Chondrocyte (in vitro differentiated cells): ENCODE measurements at places on chromosomes 1 and 21. TPM values are rescaled to one million over a fixed set of nuclear protein-coding genes. Genes with fewer than 3 reads are reported as not detected.

DNA sequence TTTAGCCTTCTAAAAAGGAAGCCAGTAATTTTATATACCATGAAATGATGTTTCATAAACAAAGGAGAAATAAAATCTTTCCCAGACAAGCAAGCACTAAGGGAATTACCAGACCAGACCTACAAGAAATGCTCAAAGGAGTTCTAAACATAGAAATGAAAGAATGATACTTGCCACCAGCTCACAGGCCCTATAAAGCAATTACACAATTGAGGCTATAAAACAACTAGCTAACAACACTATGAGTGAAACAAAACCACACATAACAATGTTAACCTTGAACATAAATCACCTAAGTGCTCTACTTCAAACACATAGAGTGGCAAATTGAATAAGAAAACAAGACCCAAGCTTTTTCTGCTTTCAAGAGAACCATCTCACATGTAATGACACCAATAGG, 123.8 kb downstream of the BARHL2 start:
- no peaks in the 10 kb centered on the region for H3K4me1 ChIP-seq
- H3K4me3 ChIP-seq: no peak overlapping the region
- no peak for DNase-seq
- no peak overlapping the region for H3K27ac ChIP-seq
- peaks cover 8% of the 10 kb centered on the region for H3K27me3 ChIP-seq

GRCh38 chr1:184867866-184868689, 106.2 kb downstream of the NIBAN1 start:
- no peak overlapping the region for H3K4me3 ChIP-seq
- H3K27ac ChIP-seq: peak overlapping the region; percentile 28
- H3K36me3 ChIP-seq: peaks cover 14% of the 10 kb centered on the region
- DNase-seq: no peak
- H3K4me1 ChIP-seq: peaks cover 22% of the 10 kb centered on the region

- peaks cover 3% of the 10 kb centered on the region for H3K27me3 ChIP-seq
- H3K4me3 ChIP-seq: peak overlapping the region; percentile 71
- H3K27ac ChIP-seq: no peak overlapping the region
- H3K4me1 ChIP-seq: peaks cover 8% of the 10 kb centered on the region
- H3K36me3 ChIP-seq: peaks cover 1% of the 10 kb centered on the region
Observed at GRCh38 chr1:7705048-7705907, 65.8 kb upstream of the VAMP3 start.

GRCh38 chr1:230407351-230407750, 18.8 kb downstream of the PGBD5 start:
- peaks cover 26% of the 10 kb centered on the region for H3K27me3 ChIP-seq
- no peak for DNase-seq
- no peak overlapping the region for H3K27ac ChIP-seq
- H3K4me1 ChIP-seq: no peaks in the 10 kb centered on the region
- peaks cover 1% of the 10 kb centered on the region for H3K36me3 ChIP-seq

GRCh38 chr1:237074371-237075117, 32.6 kb downstream of the RYR2 start:
- H3K36me3 ChIP-seq: no peaks in the 10 kb centered on the region
- H3K27me3 ChIP-seq: no peaks in the 10 kb centered on the region
- no peak overlapping the region for H3K4me3 ChIP-seq
- DNase-seq: no peak

- H3K27ac ChIP-seq: no peak overlapping the region
- H3K27me3 ChIP-seq: no peaks in the 10 kb centered on the region
- no peak overlapping the region for H3K4me3 ChIP-seq
- H3K4me1 ChIP-seq: peaks cover 11% of the 10 kb centered on the region
- no peak for DNase-seq
Observed at GRCh38 chr1:97649591-97649990, 271.2 kb downstream of the DPYD start.

- H3K27me3 ChIP-seq: no peaks in the 10 kb centered on the region
- H3K4me1 ChIP-seq: peaks cover 92% of the 10 kb centered on the region
- no peak for DNase-seq
- peaks cover 77% of the 10 kb centered on the region for H3K36me3 ChIP-seq
Observed at GRCh38 chr1:230842801-230843200, 25.5 kb downstream of the C1orf198 start.

GRCh38 chr21:34675871-34676270, 7.1 kb downstream of the CLIC6 start:
- H3K27ac ChIP-seq: no peak overlapping the region
- H3K4me3 ChIP-seq: no peak overlapping the region
- H3K36me3 ChIP-seq: peaks cover 4% of the 10 kb centered on the region
- peaks cover 45% of the 10 kb centered on the region for H3K27me3 ChIP-seq

GRCh38 chr1:204791453-204792353, 79.0 kb upstream of the NFASC start:
- peaks cover 59% of the 10 kb centered on the region for H3K27me3 ChIP-seq
- H3K27ac ChIP-seq: no peak overlapping the region
- H3K36me3 ChIP-seq: no peaks in the 10 kb centered on the region
- DNase-seq: no peak
- no peaks in the 10 kb centered on the region for H3K4me1 ChIP-seq

- H3K27ac ChIP-seq: no peak overlapping the region
- no peak overlapping the region for H3K4me3 ChIP-seq
- no peaks in the 10 kb centered on the region for H3K36me3 ChIP-seq
- H3K4me1 ChIP-seq: peaks cover 23% of the 10 kb centered on the region
Observed at GRCh38 chr1:44044071-44044801, 13.0 kb upstream of the SLC6A9 start.

DNA sequence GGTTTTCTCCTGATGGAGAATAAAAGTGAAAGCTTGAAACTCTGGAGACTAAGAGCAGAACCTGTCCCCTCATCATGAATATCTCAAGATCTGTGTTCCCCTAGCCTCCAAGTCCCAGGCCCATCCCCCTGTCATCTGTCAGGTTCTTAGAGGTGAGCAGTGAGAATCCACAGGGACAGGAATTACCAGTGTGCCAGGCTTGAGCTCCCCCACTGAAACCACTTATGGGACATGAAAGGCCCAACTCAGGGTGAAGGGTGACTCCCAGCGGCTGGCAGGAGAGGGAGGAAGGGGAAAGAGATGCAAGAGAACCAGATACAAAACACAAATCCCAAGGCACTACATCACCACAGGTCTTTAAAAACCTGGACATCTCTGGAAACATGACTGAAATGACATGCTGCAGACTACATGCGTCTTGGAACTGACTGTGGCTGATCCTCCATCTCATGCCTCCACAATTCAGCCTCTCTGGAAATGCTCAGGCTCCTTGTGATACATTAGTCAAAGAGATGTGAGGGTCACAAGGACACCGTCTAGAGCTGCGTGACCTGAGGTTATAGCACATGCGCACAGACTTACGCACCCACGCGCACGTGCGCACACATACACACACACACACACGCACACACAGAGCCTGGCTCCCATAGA, 6.8 kb upstream of the LY9 start:
- no peaks in the 10 kb centered on the region for H3K4me1 ChIP-seq
- no peaks in the 10 kb centered on the region for H3K27me3 ChIP-seq
- DNase-seq: no peak
- H3K36me3 ChIP-seq: no peaks in the 10 kb centered on the region
- no peak overlapping the region for H3K4me3 ChIP-seq

GRCh38 chr1:117967477-117967876, 37.9 kb downstream of the WDR3 start:
- DNase-seq: no peak
- peaks cover 30% of the 10 kb centered on the region for H3K4me1 ChIP-seq
- no peaks in the 10 kb centered on the region for H3K27me3 ChIP-seq
- no peak overlapping the region for H3K4me3 ChIP-seq
- peaks cover 6% of the 10 kb centered on the region for H3K36me3 ChIP-seq

- no peaks in the 10 kb centered on the region for H3K4me1 ChIP-seq
- no peak for DNase-seq
- H3K27me3 ChIP-seq: no peaks in the 10 kb centered on the region
- H3K4me3 ChIP-seq: no peak overlapping the region
- no peaks in the 10 kb centered on the region for H3K36me3 ChIP-seq
Observed at GRCh38 chr1:219433001-219433400, 179.9 kb downstream of the ZC3H11B start.

DNA sequence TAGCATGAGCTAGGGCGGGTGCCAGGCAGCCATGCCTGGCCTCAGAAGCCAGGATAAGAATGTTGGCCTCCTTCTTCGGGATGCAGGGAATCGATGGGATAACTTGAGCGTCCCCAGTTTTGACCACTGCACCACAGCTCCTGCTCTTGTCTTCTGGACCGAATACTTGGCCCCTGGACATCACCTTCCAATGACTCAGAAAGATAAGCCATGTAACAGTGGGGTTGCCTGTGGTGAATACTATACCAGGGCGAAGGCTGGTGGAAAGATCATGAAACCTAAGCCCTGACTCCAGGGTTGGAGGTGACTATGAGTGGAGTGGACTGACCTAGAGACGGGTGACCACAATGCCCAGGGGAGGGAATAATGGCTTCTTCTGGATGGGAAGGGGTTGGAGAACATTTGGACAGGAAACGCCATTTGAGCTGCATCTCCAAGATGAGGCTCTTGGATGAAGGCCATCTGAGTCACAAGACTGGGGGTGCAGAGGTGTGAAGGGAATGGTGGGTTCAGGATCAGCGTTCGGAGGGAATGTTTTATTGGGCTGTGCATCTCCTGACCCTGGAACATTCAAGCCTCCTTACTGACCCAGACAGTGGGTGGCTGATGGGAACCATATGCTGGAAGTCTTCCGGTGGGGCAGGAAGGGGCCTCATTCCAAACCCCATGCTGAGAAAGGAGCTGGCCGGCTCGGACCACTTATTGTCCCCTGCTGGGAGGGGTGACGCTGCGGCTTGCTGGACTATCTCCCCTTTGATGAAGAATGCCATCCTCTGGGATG, 18.5 kb upstream of the KCNE2 start:
- DNase-seq: no peak
- peak overlapping the region; percentile 88 for H3K27ac ChIP-seq
- peak overlapping the region; percentile 18 for H3K4me3 ChIP-seq
- peaks cover 71% of the 10 kb centered on the region for H3K4me1 ChIP-seq
- H3K27me3 ChIP-seq: no peaks in the 10 kb centered on the region

DNA sequence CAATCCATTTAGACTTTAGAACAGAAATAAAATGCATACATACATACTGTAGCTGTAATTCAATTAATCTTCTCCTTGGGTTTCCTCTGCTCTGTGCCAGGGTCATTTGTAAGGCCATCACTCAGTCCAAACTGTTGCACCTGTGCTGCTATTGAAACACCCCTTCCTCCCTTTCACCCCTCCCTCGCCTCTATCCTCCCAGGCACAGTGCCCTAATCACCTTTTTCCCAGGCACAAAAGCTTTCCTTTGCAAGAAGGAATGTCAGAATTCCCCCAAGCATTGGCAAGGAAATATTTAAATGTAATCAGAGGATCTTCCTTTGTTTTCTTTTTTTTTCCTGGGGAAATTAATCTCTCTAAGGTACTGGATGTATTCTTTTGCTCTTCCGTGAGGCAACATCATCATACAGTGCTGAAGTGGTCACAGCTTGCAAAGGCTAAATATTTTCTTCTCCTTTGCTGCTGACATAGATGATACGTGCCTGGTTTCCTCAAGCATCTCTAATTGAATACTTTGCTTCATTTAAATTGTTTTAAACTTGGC, 339.3 kb upstream of the NR5A2 start:
- peaks cover 20% of the 10 kb centered on the region for H3K27me3 ChIP-seq
- no peaks in the 10 kb centered on the region for H3K36me3 ChIP-seq
- no peak overlapping the region for H3K27ac ChIP-seq
- DNase-seq: no peak
- H3K4me3 ChIP-seq: no peak overlapping the region

- H3K36me3 ChIP-seq: no peaks in the 10 kb centered on the region
- no peak for DNase-seq
- H3K27me3 ChIP-seq: no peaks in the 10 kb centered on the region
- H3K4me1 ChIP-seq: peaks cover 57% of the 10 kb centered on the region
Observed at GRCh38 chr1:84598846-84599741, 24.9 kb upstream of the CTBS start.

DNA sequence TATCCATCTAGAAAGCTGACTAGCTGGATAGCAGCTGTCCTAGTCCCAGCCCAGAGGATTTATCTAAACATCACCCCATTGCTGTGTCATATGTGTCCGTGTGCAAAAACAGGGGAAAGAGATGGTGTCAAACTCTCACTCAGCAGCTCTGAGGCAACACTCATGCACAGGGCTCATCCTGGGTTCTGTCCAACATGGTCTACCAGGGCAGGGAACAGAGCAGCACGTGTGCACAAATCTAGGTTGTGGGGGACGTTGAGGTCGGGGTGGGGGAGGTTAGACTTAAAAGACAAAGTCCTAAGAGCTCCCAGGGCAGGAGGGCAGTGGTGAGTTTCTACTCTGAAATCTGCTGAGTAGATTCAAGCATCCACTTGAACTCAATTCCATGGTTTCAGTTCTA, 16.2 kb downstream of the PI4KB start:
- H3K4me3 ChIP-seq: no peak overlapping the region
- DNase-seq: no peak
- H3K4me1 ChIP-seq: peaks cover 69% of the 10 kb centered on the region
- peak overlapping the region; percentile 97 for H3K27ac ChIP-seq
- H3K36me3 ChIP-seq: peaks cover 22% of the 10 kb centered on the region

- no peaks in the 10 kb centered on the region for H3K36me3 ChIP-seq
- H3K4me1 ChIP-seq: no peaks in the 10 kb centered on the region
- DNase-seq: no peak
- peaks cover 6% of the 10 kb centered on the region for H3K27me3 ChIP-seq
- no peak overlapping the region for H3K4me3 ChIP-seq
- no peak overlapping the region for H3K27ac ChIP-seq
Observed at GRCh38 chr1:28792644-28793121, 19.3 kb upstream of the OPRD1 start.

- DNase-seq: no peak
- no peak overlapping the region for H3K27ac ChIP-seq
- H3K4me1 ChIP-seq: peaks cover 61% of the 10 kb centered on the region
- H3K27me3 ChIP-seq: no peaks in the 10 kb centered on the region
- no peaks in the 10 kb centered on the region for H3K36me3 ChIP-seq
Observed at GRCh38 chr1:183304440-183305107, 113.6 kb downstream of the NMNAT2 start.

The AGTRAP gene
- 19.8 to 25.5 TPM (median 23.8 TPM) in 3 replicates for total RNA-seq

The GFI1 gene
- total RNA-seq: 0.15 TPM in 1 of 3 replicates, not detected in the others

The CDC42 gene
- 250 to 272 TPM (median 259 TPM) in 3 replicates for total RNA-seq

The XPR1 gene
- 24.2 to 32.4 TPM (median 24.9 TPM) in 3 replicates for total RNA-seq

The MRAP gene
- total RNA-seq: not detected in 3 replicates

The HES3 gene
- total RNA-seq: not detected in 3 replicates
